ENCODE measurements at places on chromosomes 1 and 21.

DNA sequence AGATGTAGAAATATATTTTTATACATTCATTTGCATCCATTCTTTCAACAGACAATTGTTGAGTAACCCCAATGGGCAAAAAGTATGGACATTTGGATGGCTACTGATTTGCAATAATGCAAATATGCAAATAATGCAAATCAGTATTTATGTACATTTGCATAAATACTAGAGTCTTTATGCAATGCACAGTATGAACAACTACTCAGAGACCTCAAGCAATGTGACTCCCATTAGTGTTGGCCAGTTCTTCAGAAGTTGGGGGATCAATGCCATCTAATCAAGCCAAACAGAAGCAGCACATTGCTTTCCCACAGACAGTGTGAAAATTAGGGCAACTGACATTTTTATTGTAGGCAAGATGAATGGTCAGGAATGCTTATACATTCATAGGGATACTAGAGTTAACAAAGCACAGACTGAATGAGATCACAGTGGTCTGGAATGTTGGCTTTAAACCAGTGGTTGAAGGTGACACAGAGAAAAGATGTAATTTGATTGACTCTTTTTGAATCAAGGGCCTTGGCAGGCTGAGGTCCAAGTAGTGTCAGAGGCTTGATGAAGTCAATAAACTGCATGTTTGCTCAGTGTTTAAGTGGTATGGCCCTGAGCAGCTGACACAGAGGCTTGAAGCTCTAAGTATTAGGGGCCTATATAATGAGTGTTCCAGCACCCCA is 256.6 kb downstream of the CTH start:
- no peak overlapping the region for H3K4me3 ChIP-seq
- no peak overlapping the region for H3K27ac ChIP-seq
- no peaks in the 10 kb centered on the region for H3K36me3 ChIP-seq
- no peaks in the 10 kb centered on the region for H3K4me1 ChIP-seq

DNA sequence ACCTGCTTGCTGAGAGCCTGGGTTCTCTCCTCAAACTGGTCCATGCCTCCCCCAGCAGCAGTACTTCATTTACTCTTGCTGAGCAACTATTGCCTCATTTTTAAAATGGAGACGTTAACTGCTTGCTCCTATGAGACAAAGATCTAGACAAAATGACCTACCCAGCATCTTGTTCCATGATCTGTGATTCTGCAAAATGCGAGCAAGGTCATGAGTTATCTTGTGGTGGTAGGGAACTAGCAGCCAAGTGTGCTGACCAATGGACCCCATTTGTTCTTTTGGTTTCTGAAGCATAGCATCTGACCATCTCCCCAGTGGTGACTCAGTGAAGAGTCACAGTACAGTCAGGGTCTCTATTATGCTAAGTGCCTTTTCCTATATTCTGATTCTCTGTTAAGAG is 40.4 kb downstream of the TBX15 start:
- no peak overlapping the region for H3K27ac ChIP-seq
- no peak for DNase-seq
- no peaks in the 10 kb centered on the region for H3K27me3 ChIP-seq
- H3K4me1 ChIP-seq = no peaks in the 10 kb centered on the region
- H3K4me3 ChIP-seq = no peak overlapping the region

- H3K4me3 ChIP-seq = no peak overlapping the region
- H3K27me3 ChIP-seq = no peaks in the 10 kb centered on the region
- no peak overlapping the region for H3K27ac ChIP-seq
- no peak for DNase-seq
These were observed 596.4 kb upstream of the ZRANB2 start for GRCh38 chr1:71676979-71677925.

GRCh38 chr1:2237773-2238172 is 9.7 kb downstream of the SKI start:
- peaks cover 100% of the 10 kb centered on the region for H3K4me1 ChIP-seq
- H3K36me3 ChIP-seq = peaks cover 31% of the 10 kb centered on the region
- peak overlapping the region; percentile 64 for H3K27ac ChIP-seq
- peak overlapping the region; percentile 27 for H3K4me3 ChIP-seq
- H3K27me3 ChIP-seq = no peaks in the 10 kb centered on the region
